ENCODE measurements at places on chromosomes 7 and 10. TPM values are rescaled to one million over a fixed set of nuclear protein-coding genes. Genes with fewer than 3 reads are reported as not detected.

Gene TRIL
- total RNA-seq, result 2.7 TPM

Gene XRCC2
- total RNA-seq, result 0.36 TPM

Gene STRIP2
- total RNA-seq, result 20.0 TPM

Gene PNLIPRP2
- total RNA-seq, result not detected

Gene SPDYE1
- total RNA-seq, result not detected

Gene MYO1G
- 1.2 TPM for total RNA-seq

DNA sequence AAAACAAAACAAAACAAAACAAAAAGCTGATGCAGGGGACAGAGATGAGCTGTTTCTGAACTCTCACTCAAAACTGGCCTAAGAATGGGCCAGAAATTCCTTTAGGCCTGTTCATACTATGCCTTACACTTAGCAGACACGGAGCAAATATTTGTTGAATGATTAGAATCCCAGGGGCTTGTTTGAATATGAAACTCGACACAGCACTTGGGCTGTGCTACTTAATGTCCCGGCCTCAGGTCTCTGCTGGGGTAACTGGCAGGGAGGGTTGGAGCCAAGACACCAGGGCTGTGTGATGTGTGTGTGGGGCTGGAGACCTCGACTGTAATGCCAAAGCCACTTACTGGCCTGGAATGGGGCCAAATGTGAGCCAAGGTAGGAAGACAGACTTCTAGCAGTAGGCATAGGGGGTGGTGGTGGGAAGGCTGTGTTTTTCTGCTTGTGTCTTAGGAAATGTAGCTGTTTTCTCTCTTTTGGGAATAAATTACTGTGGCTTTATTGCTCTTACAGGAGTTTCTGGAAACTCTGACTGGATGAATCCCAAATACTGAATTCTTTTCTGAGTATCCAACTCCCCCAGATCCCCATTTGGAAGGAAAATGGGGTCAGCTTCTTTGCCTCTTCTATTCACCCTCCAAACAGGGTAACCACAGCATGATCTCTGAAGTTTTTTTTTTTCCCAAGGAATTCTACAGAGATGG is 66.7 kb downstream of the EMX2 start:
- peak; percentile 54 for DNase-seq
- no peak overlapping the region for H3K27ac ChIP-seq
- no peak overlapping the region for H3K4me3 ChIP-seq
- no peaks in the 10 kb centered on the region for H3K36me3 ChIP-seq
- no peaks in the 10 kb centered on the region for H3K27me3 ChIP-seq

DNA sequence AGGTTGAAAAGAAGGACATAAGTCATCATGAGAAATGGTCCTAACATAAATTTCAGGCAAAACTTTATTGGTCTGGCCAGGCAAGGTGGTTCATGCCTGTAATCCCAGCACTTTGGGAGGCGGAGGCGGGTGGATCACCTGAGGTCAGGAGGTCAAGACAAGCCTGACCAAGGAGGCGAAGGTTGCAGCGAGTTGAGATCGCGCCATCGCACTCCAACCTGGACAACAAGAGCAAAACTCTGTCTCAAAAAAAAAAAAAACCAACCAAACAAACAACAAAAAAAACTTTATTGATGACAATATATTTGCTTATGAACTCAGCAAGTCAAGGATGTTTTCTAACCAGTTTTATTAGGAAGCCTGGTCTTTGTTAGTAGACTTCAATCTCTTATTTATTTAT is 54.6 kb upstream of the ARHGAP21 start:
- DNase-seq, result no peak
- no peaks in the 10 kb centered on the region for H3K27me3 ChIP-seq
- no peaks in the 10 kb centered on the region for H3K4me1 ChIP-seq
- no peak overlapping the region for H3K27ac ChIP-seq

GRCh38 chr7:96614154-96614867 is 95.3 kb downstream of the SEM1 start:
- no peak overlapping the region for H3K4me3 ChIP-seq
- DNase-seq, result no peak
- H3K36me3 ChIP-seq, result no peaks in the 10 kb centered on the region
- H3K4me1 ChIP-seq, result no peaks in the 10 kb centered on the region

DNA sequence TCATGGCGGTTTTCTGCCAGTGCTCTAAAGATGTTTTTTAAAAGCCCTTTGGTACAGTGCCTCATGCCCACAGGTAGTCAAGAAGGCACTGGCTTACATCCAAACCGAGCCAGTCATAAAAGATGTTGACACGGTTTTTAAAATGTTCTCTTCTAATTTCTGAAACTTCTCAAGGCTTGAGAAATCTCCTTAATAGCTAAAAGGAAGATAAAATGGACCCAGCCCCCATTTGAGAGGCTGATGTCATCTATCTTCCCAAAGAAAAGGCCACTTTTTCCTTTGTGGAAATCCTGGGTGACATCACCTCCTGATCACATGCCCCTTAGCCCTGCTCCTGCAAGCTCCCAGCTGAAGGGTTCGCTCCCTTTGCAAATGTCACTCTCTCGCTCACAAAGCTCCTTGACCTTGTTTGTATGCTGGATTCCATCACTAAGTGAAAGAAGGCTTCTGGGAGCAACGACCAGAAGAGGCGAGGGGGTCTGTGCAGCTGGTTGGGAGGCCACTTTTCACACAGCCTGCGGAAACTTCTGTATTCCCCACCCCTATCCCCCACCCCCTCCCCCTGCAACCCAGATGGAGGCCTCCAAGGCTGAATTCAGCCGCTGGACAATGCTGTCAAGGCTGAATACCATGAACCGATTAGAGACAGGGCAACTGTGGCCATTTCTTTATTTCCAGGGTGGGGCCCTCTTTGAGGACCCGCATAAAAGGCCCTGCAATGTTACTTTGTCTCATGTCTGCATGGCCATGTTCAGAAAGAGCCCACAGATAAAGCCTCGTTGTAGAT is 122.8 kb downstream of the CUBN start:
- H3K27ac ChIP-seq, result peak overlapping the region; percentile 54
- no peak for DNase-seq
- H3K4me3 ChIP-seq, result no peak overlapping the region
- H3K36me3 ChIP-seq, result no peaks in the 10 kb centered on the region
- H3K27me3 ChIP-seq, result no peaks in the 10 kb centered on the region

DNA sequence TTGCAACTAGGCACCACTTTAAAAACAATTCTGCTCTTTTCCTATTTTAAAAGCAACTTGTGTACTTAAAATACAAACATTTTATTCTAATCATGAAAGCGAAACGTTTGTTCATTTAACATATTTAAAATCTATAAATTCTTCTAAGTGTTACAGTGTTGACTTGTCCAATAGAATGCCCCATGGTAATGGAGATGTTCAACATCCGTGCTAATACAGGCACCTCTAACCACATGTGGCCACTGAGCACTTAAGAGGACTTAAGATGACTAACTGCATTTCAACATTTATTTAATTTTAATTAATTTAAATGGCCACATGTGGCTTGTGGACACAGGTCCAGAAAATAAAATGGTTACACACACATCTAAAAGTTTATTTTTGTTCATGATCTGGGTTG is 115.1 kb downstream of the TPK1 start:
- DNase-seq, result no peak
- no peak overlapping the region for H3K27ac ChIP-seq
- no peaks in the 10 kb centered on the region for H3K27me3 ChIP-seq
- H3K4me3 ChIP-seq, result no peak overlapping the region
- H3K36me3 ChIP-seq, result no peaks in the 10 kb centered on the region

DNA sequence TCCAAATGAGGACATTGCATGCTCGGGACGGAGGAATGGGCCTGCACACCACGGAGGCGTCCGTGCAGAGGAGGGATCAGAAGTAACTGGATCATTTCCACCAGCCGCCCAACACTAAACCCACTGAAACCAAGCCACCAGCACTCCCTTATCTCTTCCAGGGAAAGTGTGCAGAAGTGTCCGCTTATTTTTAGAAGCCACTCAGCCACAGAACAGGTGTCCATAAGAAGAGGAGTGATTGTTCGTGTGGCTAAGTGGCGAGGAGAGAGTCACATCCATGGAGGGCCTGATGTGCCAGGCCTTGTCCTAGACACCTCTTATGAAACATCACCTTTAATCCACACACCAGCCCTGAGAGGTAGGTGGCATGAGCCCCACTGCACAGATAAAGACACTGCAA is 407.9 kb upstream of the NPVF start:
- no peaks in the 10 kb centered on the region for H3K36me3 ChIP-seq
- H3K27me3 ChIP-seq, result no peaks in the 10 kb centered on the region
- peaks cover 24% of the 10 kb centered on the region for H3K4me1 ChIP-seq

DNA sequence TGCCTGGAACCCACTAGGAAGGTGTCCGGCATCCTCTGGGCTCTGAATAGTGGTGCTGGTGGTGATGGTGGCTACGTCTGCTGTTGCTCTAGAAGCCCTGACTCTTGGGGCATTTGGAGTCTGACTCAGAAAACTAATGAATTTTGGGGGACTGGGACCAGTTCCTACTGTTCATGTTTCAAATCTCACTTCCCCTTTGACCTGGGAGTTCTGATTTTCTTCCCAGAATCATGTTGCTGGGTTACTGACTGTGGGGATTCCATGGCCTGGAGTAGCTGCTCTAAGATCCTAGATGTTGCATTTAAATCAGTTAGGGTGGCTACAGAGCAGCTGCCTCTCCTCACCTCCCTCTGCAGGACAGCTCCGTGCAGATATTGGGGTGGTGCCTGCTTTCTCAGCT is 3.2 kb downstream of the TSPAN33 start:
- no peak overlapping the region for H3K4me3 ChIP-seq
- H3K27ac ChIP-seq, result no peak overlapping the region
- no peaks in the 10 kb centered on the region for H3K36me3 ChIP-seq
- no peak for DNase-seq
- H3K4me1 ChIP-seq, result peaks cover 3% of the 10 kb centered on the region

- no peaks in the 10 kb centered on the region for H3K27me3 ChIP-seq
- no peaks in the 10 kb centered on the region for H3K4me1 ChIP-seq
- no peaks in the 10 kb centered on the region for H3K36me3 ChIP-seq
- no peak for DNase-seq
- H3K27ac ChIP-seq, result no peak overlapping the region
Measured at GRCh38 chr7:3310884-3311283, 9.8 kb downstream of the SDK1 start.

GRCh38 chr10:126042354-126042753 is 146.0 kb downstream of the FANK1 start:
- H3K4me3 ChIP-seq, result no peak overlapping the region
- H3K4me1 ChIP-seq, result peaks cover 21% of the 10 kb centered on the region
- H3K27ac ChIP-seq, result peak overlapping the region; percentile 16
- DNase-seq, result no peak
- H3K36me3 ChIP-seq, result no peaks in the 10 kb centered on the region
- no peaks in the 10 kb centered on the region for H3K27me3 ChIP-seq

GRCh38 chr7:44194069-44194468 is 4.8 kb upstream of the GCK start:
- H3K4me3 ChIP-seq, result no peak overlapping the region
- DNase-seq, result no peak
- H3K4me1 ChIP-seq, result no peaks in the 10 kb centered on the region
- no peaks in the 10 kb centered on the region for H3K27me3 ChIP-seq

DNA sequence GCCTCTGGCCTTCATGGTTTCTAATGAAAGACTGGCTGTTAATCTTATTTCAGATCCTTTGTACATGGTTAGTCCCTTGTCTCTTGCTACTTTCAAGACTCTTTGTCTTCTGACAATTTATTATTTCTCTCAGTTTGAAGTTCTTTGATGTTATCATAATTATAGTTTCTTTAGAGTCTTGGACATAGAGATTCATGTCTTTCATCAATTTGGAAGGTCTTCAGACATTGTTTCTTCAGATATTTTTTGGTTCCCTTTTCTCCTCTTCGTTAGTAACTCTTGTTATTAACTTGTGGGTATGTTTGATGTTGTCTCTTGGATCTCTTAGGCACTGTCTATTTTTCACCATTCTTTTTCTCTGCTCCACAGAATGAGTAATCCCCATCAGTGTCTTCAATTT is 8.7 kb downstream of the ZNF37A start:
- no peaks in the 10 kb centered on the region for H3K4me1 ChIP-seq
- no peaks in the 10 kb centered on the region for H3K27me3 ChIP-seq
- no peak overlapping the region for H3K27ac ChIP-seq
- H3K4me3 ChIP-seq, result no peak overlapping the region
- DNase-seq, result no peak

DNA sequence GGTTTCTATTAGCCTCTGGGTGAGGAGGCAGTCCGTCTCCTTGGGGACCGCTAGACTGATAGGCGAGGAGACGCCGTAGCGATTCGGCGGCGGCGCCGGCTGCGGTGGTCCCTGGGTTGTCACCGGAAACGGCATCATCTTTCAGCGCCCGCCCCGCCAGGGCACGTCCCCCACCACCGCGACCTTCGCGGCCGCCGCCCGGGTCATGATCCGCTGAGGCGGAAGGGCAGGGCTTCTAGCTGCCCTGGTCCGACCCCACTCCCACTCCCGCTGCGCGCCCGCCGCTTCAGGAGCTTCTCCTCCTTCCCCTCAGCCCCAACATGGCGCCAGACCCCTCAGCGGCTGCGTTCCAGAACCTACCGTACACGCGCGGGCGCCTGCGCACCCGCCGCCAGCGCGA is at the start of gene PAPOLB:
PAPOLB (minus strand) TSS at position 358 of the 400 bp plus-strand sequence; CDS start at position 138, 220 bp downstream.
- DNase-seq, result no peak
- peak within 1 kb of the TSS; percentile 41 for H3K27ac ChIP-seq
- H3K4me1 ChIP-seq, result no peaks in the 10 kb centered on the region
- H3K27me3 ChIP-seq, result no peaks in the 10 kb centered on the region

DNA sequence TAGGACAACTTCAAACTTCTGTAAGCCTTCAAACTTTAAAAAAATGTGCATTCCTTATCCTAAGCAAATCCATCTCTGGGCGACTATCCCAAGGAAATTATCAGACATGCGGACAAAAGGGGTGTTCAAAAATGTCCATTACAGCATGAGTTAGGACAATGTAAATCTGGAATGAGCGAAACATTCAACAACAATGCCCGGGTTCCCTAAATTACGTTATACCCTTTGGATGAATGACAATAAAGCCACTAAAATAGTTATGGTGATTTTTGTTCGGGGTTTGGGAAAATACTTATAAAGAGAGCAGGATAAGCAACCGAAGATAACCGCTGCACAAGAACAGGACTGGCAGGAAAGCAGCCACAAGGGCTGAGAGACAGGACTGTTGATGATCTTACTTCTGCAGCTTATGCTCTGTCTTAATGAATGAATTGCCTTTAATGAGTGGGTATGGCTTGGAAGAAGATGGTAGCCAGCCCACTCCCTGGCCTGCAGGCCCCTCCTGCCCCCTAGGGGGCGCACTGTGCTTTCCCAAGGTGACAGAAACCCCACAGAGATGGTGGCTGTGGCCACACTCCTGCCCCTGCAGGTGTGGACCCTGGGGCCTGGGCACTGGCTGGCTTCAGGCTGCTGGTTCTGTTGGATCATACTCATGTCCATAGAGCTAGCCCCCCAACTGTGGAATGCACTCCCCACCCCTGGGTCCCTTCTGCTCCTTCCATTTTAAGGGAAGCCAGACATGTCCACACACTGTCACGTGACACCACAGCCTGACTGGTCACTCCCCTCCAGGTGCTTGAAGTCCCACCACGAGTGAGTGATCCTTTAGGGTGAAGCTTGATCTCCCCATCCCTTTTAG is 45.0 kb downstream of the ZCCHC24 start:
- peaks cover 2% of the 10 kb centered on the region for H3K36me3 ChIP-seq
- H3K27ac ChIP-seq, result peak overlapping the region; percentile 98
- peak; percentile 52 for DNase-seq
